ENCODE measurements at places on chromosomes 6 and 20. TPM values are rescaled to one million over a fixed set of nuclear protein-coding genes. Genes with fewer than 3 reads are reported as not detected.

OR2J3 gene
- not detected for total RNA-seq

PAK5 gene
- not detected for total RNA-seq

PLN gene
- total RNA-seq = not detected

GTSF1L gene
- total RNA-seq = not detected

CD40 gene
- 5.3 TPM for total RNA-seq

FOXQ1 gene
- not detected for total RNA-seq

SCRT2 gene
- total RNA-seq = not detected
